ENCODE measurements at places on chromosomes 7 and 10.

DNA sequence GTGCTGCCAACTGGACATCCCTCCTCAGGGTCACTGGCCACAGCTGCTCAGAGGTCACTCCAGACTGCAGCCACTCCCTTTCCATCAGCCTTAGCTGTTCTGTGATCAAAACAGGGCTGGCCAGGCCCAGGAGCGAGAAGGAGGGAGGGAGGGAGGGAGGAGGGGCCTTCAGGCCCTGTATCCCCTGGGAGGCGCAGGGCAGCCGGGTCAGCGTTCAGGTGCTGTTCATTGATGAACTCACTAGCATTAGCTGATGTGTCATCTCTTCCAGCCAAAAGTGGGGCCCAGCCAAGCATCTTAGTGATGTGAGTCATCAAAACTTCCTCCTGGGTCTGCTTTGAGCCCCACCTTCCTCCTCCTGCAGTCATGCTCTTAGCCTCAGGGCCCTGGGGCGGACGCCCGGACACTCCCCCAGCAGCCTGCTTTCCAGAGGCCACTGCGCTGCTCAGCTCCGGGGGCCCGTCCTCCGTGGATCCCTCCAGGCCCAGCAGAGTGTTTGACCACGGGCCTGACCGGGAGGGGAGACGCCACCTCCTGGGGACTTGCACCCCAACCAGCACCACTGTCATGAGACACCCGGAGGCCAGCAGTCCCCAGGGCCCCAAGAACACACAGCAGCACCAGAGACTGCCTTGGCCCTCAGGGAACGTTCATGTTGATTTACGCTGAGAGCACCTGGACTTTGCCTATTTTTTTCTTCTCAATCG is 149.2 kb downstream of the PRKAG2 start:
- DNase-seq: peak; percentile 43

DNA sequence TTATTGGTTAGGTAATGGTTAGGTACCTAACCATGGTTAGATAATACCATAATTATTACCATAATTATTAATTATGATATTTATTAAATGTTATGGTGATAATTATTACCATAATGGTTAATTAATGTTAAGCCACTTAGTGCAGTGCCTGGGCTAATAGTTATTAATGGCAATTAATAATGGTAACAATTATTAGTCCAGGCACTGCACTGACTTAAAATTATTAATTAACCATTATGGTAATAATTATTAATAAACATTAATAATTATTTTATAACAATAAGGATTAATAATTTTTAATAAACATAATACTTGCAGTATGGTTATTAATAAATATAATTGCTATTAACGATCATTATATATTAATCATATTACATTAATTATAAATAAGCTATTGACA is 604.0 kb downstream of the CALN1 start:
- no peak for DNase-seq

DNA sequence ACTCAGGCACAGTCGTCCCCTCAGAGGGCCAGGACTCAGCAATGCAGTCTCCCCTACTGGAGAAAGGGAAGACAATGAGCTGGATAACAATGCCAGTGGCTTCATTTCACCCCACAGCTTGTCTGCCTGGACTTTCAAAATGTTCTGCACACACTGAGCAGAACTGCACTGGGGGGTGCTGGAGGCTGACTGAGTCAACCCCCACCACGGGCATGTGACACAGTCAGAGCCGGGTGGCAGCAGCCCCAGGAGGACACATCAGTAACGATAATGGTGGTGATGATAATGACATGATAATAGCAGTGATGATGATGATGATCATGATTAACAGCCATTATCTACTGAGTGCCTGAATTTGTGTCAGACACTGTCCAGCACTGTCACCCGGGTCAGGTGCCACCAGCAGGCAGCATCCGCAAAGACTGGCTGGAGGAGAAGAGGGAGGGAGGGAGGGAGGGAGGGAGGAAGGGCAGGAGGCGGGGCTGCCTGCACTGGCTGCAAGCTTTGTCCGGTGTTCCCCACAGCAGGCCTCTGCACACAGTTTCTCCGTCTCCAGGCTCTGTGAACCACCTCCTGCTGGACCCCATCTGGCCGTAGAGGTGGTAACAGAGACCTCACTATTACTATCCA is 67.4 kb downstream of the PLXNA4 start:
- DNase-seq: no peak

- peak; percentile 50 for DNase-seq
Observed at GRCh38 chr7:25098096-25099046, 26.7 kb downstream of the CYCS start.

DNA sequence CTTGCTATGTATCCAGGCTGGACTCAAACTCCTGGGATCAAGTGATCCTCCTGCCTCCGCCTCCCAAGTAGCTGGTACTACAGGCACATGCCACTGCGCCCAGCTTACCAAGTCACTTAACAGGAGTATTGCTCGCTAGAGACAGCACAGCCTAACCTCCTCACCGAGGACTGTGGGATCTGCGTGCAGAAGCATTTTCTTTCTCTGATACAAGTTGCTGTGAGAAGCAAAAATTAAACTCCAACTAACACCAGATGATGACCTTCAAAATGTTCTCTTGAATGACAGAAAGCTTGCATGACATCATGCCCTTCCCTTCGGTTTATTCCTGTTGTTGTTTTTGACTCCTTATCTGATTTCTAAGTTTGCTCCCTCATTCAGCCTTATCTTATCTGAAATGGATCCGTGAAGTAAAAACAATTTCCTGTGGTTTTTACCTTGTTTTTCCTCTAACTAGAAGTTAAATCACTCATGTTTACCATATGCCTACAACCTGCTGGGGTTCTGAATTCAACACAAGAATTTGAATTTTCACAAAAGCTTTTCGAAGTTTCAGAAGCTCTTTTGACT is 94.4 kb upstream of the KIF5B start:
- no peak for DNase-seq

DNA sequence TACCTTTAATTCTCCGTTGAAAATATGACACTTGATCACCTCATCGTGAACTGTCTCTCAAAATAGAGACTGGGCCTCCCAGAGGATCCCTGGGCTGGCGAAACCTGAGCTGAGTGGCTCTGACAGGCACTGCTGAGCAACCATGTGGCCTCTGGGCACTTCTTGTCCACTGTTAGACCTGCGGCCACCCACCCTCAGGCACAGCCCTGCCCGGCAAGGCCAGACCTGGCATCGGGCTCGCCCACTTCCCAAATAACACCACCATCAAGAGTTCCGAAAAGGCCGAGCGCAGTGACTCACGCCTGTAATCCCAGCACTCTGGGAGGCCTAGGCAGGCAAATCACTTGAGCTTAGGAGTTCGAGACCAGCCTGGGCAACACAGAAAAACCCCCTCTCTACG is 82.5 kb downstream of the COBL start:
- DNase-seq: no peak

- DNase-seq: no peak
Observed at GRCh38 chr7:97174303-97174702, 56.8 kb downstream of the SDHAF3 start.

- no peak for DNase-seq
Observed at GRCh38 chr10:121152033-121152432, 300.9 kb downstream of the WDR11 start.
